ENCODE measurements at places on chromosomes 2 and 18.

- no peak for DNase-seq
These were observed 42.0 kb downstream of the GPR45 start for GRCh38 chr2:105283532-105283931.

DNA sequence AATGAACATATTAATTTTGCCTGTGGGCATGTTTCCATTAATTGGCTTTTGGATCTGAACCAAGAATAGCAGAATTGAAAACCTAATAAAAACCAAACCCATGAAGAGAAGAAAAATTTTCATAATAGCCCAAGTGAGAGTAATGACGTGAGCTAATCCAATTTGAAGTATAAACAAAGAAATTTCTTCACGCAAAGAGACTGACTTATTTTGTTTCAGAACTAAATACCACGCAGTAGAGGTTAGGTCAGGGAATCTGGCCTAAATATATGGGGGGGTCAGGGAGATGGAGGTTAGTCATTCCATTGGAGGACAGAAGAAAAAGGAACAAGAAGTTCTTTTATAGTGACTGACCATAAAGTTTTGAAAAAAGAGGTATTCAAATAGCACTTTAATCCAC is 94.1 kb upstream of the CYP1B1 start:
- no peak for DNase-seq

- no peak for DNase-seq
These were observed 46.2 kb downstream of the IWS1 start for GRCh38 chr2:127479866-127480743.

GRCh38 chr2:112157472-112157871 is 19.3 kb downstream of the FBLN7 start:
- DNase-seq = no peak

DNA sequence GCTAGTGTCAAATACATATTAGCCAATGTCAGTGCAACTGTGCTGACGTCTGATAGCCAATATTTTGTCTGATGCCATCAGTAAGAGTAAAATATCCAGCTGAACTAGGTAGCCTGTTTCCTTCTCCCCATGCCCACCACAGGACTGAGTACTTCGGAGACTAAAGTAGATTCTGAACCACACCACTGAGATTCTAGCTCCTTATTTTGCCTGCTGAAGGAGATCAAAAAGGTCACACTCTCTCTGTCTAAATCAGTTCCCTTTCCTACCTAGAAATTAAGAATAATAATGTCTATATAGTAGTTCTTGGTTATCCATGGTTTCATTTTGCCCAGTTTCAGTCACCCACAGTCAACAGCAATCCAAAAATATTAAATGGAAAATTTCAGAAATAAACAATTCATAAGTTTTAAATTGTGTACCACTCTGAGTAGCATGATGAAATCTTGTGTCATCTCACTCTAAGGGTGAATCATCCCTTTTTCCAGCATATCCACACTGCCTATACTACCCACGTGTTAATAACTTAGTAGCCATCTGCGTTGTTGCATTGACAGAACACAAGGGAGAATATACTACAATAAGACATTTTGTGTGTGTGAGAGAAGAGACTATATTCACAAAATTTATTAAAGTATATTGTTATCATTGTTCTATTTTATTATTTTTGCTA is 1043.3 kb upstream of the PIK3C3 start:
- DNase-seq = no peak

DNA sequence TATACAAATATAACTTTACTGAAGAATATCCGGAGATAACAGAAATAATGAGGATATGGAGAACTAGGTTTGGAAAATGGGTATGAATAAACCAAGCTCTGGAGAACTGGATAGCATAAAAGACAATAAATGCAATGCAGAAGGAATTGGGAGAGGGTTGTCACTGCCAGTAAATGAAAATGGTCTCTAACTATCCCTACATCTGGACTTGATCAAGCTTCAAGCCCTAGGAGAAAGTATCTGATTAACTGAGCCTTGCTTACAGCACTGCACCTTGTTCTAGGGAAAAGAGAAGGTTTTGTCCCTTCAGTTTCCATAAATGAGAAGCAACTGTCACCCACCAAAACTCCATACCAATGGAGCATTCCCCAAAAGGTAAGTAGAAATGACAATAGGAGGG is 514.6 kb upstream of the ZEB2 start:
- no peak for DNase-seq

GRCh38 chr2:138018866-138019688 is 54.8 kb downstream of the HNMT start:
- no peak for DNase-seq

DNA sequence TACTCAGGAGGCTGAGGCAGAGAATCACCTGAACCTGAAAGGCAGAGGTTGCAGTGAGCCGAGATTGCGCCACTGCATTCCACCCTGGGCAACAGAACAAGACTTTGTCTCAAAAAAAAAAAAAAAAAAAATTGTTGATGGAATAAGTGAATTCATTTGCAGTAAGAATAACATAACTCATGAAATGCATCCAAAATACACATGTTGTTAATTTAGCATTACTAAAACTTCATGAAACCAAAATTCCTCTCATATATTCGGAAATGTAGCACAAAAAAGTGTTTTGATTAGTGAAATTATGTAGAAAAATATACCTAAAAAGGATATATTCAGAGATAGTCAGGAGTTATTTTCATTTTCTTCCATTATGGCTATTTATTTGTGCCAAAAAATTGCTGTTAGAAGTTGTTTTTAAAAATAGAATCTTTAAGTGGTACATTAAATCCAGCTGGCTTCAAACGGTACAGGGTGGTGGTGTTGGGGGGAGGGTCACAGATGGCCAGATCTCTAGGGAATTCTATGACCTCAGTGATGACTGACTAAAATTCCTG is 78.2 kb upstream of the UGP2 start:
- DNase-seq = no peak

DNA sequence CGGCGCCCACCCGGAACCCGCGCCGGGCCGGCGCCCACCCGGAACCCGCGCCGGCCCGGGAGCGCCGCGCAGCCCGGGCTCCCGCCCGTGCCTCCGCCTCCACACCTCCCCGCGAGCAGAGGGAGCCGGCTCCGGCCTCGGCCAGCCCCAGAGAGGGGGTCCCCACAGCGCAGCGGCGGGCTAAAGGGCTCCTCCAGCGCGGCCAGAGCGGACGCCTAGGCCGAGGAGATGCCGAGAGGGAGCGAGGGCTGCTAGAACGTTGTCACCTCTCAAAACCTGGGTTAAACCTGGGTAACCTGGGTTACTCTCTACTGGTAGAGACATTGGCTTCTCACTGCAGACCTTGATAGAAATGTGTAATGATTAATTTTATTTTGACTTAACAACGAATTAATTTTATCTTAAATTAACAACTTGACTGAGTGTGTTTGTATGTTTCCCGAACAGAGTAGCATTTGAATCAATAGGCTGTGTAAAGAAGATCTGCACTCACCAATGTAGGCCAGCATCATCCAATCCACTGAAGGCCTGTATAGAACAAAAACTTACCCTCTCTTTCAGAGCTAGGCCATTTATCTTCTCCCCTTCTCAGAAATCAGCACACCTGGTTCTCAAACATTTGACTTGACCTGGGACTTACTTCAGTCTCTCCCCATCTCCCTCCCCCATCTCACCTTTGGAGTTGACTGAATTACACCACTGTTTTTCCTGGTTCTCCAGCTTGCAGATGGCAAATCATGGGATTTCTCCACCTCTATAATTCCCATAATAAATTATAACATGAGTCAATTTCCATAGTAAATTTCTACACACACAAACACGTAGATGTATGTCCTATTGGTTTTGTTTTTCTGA is 242.7 kb downstream of the ASXL3 start:
- no peak for DNase-seq

DNA sequence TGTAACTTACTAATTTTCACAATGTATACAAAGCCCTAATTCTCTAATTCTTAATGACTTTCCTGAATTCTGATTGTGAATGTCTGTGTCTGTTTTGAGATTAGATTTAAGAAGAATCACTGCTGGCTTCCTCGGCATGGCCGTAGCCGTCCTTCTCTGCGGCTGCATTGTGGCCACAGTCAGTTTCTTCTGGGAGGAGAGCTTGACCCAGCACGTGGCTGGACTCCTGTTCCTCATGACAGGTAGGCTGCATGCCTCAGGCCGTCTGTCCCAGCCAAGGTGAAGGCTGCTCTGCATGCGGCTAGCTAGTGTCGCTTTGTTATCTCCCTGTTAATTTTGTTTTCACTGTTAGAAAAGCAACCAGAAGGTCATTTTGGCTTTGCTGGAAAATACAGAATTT is 41.2 kb downstream of the TMEM178A start:
- no peak for DNase-seq

GRCh38 chr2:108884619-108885018 is 98.0 kb downstream of the CCDC138 start:
- no peak for DNase-seq

DNA sequence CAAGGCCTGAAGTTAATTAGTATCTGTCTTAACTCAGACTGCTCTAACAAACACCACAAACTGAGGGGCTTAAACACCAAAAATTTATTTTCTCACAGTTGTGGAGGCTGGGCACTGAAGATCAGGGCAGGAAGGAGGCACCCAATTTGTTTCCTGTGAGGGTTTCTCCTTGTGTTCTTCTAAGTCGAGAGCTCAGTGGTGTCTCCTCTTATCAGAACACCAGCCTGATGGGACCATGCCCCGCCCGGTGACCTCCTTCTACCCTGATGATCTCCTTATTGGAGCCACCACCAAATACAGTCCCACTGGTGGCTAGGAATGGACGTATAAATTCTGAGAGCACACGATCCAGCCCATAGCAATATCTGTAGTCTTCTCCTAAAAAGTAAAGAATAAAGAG is 20.5 kb downstream of the TMEM18 start:
- no peak for DNase-seq

- DNase-seq = no peak
These were observed 122.3 kb upstream of the FHL2 start for GRCh38 chr2:105521176-105521575.

- DNase-seq = no peak
These were observed 347.8 kb upstream of the GULP1 start for GRCh38 chr2:187943772-187944369.

GRCh38 chr2:9844576-9844975 is 1.3 kb downstream of the TAF1B start:
- DNase-seq = no peak

DNA sequence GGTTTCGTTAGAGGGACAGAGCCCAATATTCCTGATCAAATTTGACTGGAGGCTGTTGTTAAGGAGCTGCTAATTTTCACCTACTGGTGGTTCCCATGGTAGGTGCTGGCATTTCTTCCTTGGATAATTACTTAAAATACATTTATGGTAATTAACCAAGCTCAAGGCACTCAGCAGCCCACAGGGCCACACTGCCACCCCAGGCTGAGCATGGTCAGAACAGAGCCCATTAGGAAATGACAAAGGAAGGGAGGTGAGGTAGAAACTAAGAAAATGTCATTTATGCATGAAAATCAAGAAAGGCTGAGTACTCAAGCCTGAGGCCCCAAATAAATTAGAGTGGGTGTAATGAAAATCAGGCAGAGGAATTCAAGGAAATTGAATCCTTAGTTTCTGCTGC is 510.2 kb upstream of the GYPC start:
- DNase-seq = no peak

DNA sequence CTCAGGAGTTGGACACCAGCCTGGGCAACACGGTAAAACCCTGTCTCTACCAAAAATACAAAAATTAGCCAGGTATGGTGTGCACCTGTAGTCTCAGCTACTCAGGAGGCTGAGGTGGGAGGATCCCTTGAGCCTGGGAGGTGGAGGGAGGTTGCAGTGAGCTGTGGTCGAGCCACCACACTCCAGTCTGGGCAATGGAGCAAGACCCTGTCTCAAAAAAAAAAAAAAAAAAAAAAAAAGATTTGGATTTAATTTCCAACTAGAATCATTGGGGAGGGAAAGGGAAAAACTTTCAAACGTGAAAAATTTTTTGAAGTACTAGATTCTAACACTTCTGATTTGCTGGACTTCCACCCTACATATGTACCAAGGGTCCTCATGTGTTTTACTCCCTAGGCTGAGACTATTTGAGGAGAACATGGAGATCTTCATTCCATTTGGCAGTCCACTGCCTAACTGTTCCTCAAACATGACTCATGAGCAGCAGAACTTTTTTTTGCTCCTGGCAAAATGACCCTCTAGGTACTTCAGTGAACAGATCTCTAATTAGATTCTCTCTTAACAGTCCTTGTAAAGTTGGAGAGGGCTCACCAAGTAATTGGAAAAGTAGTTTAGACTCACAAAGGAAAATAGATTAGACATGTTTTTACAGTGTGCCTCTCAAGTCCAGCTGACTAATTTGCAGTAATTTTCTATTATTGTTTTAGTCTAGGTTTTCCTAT is 267.6 kb downstream of the METTL4 start:
- no peak for DNase-seq

DNA sequence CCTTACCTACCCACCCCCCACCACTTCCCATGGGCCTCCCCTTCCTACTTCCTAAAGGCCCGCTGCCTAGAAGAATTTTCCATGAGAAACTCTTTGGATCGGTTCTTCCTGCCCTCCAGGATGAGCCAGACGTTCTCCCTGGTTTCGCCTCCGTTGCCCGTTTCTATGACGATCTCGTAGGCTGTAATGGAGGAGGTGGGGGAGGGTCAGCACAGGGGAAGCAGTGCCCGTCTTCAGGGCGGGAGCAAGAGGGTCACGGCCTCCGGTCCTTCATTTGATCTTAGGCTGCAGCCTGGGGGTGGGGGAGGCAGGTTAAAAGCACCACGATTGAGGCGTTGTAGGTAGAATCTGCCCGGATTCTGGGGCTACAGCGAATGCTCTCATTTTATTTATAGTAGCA is 172.0 kb downstream of the LOXHD1 start:
- DNase-seq = no peak

DNA sequence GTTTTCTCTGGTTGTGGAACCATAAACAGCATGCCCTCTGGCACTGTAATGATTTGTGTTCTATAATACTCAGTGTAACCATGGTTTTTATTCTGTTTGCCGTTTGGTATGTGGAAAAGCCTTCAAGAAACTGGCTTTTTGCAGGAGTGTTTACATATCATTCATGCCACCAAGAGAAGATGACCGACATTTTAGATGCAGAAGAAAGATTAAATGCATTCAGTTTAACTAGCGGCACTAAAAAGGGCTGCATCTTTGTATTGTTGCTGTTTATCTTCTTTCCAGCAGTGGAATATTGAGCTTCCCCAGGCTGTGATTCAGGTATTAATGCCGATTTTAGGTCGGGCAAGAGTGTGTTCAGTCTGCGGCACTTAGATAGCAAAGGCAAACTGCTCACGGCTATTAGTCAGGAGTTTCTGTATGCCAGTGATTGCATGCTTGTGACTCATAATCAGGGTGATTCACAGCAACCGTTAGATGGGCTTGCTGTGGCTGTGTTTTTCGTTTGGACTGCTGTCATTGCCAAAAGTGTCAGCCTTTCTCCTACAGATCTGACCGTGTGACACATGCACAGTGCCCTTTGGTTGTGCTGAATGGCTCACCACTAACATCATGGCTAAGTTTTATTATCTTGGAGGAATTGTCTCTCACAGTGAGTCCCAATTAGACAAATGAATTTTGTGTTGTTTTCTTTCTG is 479.7 kb downstream of the PARD3B start:
- no peak for DNase-seq

DNA sequence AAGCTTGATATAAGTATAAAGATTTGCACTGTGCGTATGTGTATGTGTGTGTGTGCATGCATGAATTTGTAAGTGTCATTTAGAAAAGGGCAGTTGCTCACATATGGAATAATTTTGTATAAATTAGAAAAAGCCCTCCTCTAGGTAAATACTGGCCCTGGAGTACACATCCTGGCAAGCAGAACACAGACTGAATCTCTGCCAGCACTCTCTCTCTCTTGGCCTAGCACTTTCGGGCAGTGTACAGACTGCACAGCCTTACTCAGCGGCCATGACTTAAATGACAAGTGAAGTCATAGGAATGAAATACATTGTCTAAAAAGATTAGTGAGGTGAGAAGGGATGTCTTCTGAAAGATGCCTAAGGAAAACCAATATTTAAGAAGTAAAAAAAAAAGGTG is 214.1 kb downstream of the RDH14 start:
- DNase-seq = no peak
